Effector memory CD8-positive, alpha-beta T cell (primary cell): ENCODE measurements at places on chromosomes 11 and 22.

DNA sequence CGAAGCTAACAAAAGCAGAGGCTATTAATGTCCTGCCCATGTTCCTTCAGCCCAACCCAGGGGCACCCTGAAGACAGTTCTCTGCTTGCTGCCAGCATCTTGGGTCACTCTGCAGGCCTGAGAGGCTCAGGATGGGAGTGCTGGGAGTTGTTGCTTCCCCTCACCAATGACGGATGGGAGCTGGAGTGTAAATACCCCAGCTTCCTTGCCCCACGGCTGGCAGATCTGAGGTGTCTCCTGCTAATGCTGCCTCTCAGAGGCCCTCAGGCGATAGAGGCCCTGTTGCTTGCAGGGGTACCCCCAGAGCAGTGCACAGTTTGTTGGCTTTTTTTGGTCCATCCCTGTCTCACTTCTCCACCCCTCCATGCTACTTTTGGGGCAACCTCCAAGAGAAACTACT, 32.9 kb downstream of the IFT27 start:
- DNase-seq, result no peak

- DNase-seq, result no peak
These were observed 1.2 kb downstream of the ARHGEF17 start for GRCh38 chr11:73308961-73309919.

DNA sequence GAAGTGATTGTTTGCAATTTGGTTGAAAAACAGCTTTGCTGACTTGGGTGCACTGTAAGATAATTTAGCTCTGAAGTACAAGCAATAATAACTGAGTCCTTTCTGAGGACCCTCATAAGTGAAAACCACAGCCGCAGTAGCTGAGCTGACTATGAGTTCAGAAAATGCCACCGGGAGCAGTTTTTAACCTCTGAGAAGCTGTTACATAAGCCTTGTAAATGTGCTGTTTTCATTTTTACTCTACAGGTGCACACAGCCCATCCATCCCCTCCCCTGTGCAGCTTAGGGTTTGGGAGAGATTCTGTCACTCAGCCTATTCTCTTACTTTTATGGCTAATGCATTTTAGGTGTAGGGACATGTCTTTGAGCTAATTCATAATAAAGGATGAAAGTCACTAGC, 255.5 kb upstream of the C11orf87 start:
- DNase-seq, result no peak

- DNase-seq, result no peak
These were observed 27.2 kb downstream of the SHANK3 start for GRCh38 chr22:50699756-50700386.

GRCh38 chr22:23392420-23393121, 187.5 kb downstream of the IGLL1 start:
- DNase-seq, result no peak
